ENCODE measurements at places on chromosomes 2 and 18.

GRCh38 chr2:175540421-175540820 lies 358.9 kb upstream of the ATP5MC3 start:
- DNase-seq = no peak

DNA sequence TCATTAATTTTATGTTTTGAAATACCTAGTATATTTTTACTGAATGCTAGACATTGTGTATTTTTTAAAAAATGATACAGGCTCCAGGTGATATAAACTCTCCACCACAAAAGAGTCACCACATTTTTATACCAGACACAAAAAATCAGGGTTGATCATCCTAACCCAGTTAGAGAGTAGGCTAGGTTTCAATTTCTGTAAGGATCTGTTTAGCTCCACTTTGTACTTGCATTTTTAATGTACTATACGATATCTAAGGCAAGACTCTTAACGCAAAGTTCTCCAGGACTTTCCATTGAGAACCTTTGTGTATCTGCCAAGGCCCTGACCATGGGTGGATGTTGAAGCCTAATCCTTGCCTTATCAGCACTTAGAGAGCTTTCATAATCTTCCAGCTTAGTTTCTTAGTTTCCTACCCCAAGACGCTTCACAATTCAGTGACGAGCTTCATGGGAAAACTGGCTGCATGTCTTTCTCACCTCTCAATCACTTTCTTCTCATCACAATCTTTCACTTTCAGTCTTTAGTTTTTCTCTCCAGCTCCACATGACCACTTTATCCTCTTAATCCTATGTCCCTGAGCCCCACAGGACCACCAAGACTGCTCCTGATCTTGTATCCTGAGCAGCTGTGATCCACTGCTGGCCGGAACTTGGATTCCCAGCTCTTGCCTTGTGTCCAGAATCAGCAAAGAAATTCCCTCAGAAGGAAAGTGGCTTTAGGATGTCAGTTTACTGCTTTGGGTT lies 635.8 kb downstream of the RNF144A start:
- no peak for DNase-seq

DNA sequence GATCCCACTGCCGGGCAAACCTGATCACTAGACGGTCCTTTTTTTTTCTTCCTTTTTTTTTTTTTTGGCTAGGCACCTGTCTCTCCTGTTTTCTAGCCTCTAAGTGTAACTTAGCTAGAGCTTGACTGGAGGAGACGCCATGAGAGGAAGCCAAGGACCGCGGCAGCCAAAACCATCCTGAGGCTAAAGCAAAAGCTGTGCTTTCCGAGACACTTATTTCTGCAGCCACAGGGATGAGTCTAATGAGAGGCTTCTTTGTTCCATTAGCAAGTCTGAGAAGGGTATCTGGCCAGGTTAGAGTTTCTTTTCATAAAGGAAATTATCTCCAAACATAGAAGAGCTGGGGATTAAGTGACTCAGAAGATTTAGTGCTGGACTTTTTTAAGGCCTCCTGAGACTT lies 7.3 kb upstream of the CXCR4 start:
- no peak for DNase-seq

DNA sequence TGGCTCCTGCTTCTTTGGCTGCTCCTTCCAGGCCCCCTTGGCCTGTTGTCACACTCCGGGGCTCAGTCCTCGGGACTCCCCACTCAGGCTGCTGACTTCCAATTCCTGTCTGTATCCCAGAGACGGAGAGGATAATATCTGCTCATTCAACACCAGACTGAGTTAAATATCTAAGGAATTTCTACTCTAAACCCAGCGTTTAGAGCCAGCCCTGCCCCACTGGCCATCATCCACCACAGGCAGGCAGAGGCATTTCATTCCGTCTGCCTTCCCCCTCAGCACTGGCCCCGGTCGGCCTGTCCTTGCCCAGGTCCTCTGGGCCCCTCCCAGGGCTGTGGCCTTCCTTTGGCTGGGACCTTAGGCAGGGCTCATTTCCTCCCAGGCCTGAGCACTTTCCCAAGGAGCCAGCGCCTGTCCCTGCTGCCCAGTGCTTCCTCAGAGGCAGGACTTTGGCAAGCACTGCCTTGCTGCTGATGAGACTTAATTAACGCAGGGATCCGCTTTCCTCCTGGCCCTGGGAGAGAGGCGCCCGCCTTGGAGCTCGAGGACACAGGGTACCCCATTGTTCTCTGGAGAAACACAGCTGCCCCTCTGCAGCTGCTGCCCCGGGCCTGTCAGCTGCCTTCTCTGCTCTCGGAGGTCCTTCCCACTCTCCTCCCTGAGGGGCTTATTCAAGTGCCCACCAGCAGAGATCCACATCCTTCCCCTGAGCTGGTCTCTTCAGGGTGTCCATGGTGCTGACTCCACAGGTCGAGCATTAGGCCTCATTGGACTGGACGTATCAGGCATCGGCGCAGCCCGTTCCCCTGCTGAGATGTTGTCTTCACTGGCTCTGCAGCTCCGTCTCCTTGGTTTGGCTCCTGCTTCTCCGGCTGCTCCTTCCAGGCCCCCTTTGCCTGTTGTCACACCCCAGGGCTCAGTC lies 42.8 kb downstream of the ATOH8 start:
- DNase-seq = no peak

DNA sequence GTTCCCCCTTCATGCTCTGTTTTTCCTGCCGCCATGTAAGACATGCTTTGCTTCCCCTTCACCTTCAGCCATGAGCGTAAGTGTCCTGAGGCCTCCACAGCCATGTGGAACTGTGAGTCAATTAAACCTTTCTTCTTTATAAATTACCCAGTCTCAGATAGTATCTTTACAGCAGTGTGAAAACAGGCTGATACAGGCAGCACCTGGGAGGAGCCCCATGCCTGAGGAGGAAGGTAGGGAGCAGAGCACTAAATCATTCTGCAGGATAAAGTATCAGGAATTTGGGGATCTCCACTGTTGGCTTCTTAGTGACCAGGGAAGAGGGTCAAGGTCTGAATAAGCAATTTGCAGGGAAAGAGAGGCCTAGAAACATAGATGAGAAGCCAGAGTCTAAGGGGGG lies 78.0 kb downstream of the KCNF1 start:
- DNase-seq = no peak
